ENCODE measurements at places on chromosomes 13 and 19.
A peak's percentile ranks its signal among the peaks of the same experiment; 100 is the strongest.

DNA sequence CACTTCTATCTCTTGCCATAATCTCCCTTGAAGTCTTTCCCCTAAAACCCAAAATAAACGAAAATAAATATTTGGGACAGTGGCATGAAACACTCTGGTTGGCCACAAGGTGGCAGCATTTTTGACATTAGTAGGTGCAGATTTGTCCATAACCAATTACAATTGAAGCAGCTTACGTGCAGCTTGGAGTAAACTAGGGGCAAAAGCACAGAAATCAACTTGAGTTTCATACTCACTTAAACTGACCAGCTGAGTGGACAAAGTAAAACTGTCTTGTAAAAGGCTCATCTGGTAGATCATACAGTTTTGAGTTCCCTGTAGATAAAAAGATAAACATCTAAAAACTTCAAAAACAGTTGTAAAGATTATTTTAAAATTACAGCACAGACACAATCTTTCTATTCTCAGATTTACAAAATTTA, 18.8 kb downstream of the PDCD5 start:
- no peak for DNase-seq

- DNase-seq: no peak
These were observed 15.3 kb downstream of the LGALS16 start for GRCh38 chr19:39670998-39671397.

GRCh38 chr19:40418040-40418439, 4.9 kb upstream of the PRX start:
- DNase-seq: no peak

- no peak for DNase-seq
These were observed 20.6 kb upstream of the UPF3A start for GRCh38 chr13:114260814-114261213.

DNA sequence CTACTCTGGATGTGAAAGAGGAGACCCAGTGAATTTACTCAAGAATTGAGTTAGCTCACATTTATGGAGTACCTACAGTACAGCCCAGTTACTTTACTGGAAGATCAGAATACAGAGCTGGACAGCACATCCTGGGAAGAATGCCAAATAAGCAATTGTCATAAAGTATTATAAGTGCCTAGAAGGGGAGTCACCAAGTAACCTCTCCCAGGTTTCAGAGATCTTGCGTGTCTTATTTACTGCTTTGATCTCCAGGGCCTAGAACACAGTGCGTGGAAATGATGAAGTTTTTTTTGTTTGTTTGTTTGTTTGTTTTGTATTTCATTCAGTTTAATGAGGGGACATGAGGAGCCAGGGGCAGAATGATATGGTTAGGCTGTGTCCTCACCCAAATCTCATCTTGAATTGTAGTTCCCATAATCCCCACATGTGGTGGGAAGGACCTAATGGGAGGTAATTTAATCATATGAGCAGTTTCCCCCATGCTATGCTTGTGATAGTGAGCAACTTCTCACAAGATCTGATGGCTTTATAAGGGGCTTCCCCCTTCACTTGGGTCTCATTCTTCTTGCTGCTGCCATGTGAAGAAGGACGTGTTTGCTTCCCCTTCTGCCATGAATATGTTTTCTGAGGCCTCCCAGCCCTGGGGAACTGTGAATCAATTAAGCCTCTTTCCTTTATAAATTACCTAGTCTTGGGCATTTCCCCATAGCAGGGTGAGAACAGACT, 5.2 kb downstream of the GARRE1 start:
- no peak for DNase-seq

DNA sequence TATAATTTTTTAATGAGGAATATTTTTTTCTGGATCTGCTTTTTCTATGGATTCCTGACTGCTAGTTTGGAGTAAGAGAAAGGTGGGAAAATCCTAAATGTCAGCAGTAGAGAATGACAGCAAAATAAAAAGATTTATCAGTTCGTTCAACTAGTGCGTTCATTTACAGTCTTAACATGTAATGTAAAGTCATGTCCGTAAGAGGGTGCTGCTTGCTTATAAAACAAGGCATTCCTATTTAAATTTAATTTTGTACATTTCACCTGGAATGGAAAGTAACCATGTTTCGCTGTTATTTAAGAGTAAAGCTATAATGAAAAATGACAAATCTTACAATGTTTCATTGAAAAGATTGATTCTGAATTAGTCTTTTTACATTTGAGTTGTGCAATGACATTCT, 76.6 kb downstream of the ZMYM2 start:
- no peak for DNase-seq

- DNase-seq: no peak
These were observed 117.9 kb downstream of the CRYL1 start for GRCh38 chr13:20407759-20408158.

- no peak for DNase-seq
These were observed 1.3 kb downstream of the GNG8 start for GRCh38 chr19:46634656-46635218.

- DNase-seq: no peak
These were observed 440.0 kb downstream of the KCTD12 start for GRCh38 chr13:76446191-76446590.

GRCh38 chr13:41216160-41216559, 21.8 kb upstream of the KBTBD7 start:
- no peak for DNase-seq

GRCh38 chr13:95457294-95457693, 95.2 kb upstream of the CLDN10 start:
- no peak for DNase-seq

GRCh38 chr19:33207903-33208302, 13.8 kb downstream of the LRP3 start:
- DNase-seq: no peak

DNA sequence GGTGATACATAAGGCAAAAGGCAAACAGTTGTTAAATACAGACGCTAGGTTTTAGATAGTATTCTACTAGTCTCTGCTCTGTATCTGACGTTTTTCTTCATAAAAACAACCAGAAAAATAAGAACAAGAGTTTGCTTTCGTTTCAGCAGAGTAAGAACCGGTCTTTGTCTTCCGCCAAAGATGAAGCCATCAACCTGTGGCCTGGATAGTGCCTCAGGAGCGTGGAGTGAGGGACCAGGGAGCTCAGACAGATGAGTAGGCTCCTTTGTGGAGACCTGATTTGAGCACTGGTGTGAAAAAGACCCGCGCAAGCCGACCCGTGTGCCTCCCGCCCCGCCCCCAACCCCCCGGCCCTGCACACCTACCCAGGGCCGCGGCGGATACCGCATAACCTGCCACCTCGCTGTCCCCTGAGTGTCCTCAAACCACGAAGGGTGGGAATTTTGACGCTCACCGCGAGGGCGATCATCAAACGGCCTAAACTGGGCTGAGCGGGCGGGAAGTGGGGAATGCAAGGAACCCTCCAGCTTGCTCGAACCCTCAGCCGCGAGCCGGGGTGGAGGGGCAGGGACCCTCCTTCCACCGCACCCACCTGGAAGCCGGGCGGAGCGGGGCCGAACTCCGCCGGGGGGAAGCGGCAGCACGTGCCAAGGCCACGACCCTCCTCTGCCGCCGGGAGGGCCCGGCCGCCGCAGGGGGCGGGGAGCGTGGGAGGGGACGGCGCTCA, 866 bp upstream of the LMO7 start:
- no peak for DNase-seq

- DNase-seq: no peak
These were observed 473 bp upstream of the CERS1 start for GRCh38 chr19:18896421-18896841.

DNA sequence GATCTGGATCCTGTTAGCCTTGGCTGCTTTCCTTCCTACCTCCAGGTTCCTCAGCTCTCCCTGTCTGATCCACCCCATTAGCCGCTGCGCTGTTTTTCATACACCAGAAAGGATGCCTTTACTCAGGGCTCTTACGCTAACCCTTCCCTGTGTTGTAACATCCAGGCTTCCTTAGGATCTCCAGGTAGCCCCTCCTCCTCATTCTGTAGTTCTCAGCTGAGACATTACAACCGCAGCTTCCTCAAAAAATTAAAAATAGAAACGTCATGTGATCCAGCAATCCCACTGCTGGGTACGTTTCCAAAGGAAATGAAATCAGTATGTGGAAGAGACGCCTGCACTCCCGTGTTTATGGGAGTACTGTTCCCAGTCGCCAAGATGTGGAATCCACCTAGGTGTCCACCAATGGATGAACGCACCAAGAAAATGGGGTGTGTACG, 18.4 kb upstream of the MYADM start:
- no peak for DNase-seq

DNA sequence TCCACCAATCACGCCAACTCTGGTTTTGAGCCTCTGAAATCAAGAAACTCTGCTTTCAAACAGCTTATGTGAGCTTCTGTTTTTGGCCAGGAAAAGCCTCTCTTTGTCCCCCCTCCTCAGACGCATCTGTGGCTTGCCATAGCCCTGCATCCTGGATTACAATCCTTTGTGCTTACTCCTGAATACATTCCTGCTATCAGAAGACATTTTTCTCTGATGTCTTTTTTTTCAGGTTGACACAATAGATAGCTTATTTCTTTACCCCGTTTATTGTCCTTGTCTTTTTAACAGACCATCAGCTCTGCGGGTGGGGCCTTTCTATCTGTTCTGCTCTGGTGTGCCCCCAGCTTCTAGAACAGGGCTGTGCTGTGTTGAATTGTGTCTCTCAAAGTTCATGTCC, 11.0 kb downstream of the PNMA8B start:
- DNase-seq: no peak

DNA sequence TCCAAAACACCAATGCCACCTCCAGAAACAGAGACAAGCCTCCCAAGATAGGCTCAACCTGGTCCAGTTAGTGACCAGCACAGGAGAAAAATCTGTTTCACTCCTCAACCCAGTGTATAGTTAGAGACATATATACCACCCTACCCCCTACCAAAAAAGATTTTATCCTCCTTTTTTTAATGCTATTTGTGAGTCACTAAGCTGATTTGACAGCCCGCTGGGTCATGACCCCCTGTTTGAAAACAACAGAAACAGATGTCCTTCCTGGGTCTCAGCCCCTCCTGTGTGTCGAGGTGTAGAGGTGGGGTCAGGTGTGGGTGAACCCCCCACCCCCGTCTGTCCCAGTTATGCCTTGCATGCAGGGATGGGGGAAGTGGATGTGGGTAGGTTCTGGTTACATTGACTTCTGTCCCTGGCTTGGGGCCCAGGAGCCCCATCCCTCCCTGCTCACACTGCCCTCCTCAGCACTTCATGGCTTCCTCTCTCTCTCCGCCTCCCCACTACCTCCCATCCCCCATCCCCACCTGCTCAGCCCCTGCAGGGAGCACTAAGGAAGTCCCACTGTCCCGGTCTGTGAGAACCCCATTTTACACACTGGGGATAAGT, 14.0 kb upstream of the TOMM40 start:
- DNase-seq: no peak

- no peak for DNase-seq
These were observed 108.9 kb downstream of the SLITRK6 start for GRCh38 chr13:85690368-85690767.

DNA sequence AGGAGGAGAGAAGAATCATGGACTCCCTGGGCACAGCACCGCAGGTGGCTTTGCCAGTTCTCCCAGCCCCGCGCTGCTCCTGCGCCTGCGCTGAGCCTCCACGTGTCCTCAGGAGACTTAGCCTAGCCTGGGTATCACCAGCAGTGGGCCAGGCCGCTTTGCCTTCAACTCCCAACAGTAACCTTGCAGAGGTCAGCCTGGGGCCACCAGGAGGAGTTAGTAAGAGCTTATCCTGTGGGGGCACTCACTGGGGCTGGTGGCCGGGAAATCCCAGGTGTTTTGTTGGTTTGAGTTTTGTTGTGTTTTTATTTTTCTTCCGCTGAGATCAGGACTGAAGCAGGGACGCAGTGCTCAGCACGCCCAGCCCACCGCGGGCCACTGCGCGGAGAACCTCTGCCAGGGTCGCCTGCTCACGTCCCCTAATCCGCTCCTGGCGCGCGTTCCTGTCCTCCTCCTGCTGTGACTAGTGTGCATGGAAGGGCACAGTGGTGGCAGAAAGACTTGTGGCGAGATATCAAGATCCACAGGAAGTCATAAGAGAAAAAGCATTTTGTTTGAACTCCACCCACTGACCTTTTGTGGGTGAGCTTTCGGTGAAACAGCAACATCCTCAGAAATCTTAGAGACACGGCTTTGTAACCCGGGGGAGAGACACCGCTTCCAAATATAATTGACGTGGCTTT, 207.4 kb upstream of the RFC3 start:
- peak; percentile 32 for DNase-seq

DNA sequence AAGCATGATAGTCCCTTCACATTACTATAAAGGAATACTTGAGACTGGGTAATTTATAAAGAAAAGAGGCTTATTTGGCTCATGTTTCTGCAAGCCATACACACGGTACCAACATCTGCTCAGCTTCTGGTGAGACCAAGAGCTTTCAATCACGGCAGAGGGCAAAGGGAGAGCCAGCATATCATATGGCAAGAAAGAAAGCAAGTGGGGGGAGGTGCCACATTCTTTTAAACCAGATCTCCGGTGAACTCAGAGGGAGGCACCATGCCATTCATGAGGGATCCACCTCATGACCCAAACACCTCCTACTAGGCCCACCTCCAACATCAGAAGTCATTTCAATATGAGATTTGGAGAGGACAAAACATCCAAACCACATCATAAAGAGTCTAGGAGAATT, 20.3 kb downstream of the XPO4 start:
- no peak for DNase-seq

GRCh38 chr13:111201304-111201940, 86.3 kb downstream of the ARHGEF7 start:
- DNase-seq: no peak

DNA sequence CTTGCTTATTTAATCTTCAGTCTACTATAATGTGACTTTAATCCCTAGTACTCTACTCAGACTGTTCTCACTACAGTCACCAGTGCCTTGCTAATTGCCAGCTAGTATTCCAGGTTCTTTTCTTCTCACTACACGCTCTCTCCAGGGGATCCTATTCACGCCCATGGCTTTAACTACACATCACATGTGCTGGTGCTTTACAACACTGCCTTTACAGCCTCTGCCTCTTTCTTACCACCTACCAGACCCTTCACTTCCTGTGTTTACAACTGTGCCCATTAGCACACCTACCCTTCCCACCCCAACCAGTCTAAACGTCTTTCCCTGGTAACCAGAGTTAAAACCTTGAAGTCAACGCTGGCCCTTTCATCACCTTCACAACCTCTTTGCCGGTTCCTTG, 249.5 kb downstream of the DNAJC15 start:
- DNase-seq: no peak

GRCh38 chr19:17556995-17557394, 1.5 kb downstream of the COLGALT1 start:
- no peak for DNase-seq
